Motor neuron (in vitro differentiated cells): ENCODE measurements at places on chromosomes 5 and 9.

- ATAC-seq = no peak
These were observed 274.2 kb upstream of the CCNH start for GRCh38 chr5:87686975-87687374.

- no peak for ATAC-seq
These were observed 483 bp downstream of the G3BP1 start for GRCh38 chr5:151772029-151772845.

DNA sequence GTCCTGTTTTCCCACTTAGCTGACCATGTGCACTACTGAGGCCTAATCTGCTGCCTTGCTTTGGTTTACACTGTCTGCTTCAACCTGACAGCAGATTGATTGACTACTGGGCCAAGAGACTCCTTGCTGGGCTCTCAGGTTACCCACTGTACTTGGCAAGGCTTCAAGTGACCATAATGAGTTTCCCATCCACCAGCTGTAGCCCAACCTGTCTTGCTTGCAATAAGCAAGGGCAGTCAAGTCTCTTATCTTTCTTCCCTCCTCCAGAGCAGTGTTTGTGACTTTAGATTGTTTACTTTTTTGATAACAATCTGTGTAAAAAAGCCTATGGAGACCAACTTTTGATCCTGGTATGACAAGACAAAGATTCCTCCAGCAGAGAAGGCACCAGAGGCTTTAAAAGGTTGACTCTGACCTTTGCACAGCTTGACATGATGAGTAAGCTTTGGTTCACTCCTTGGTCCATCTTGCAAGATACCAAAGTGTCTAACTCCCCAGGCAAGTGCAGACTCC is 912.3 kb upstream of the SEMA6A start:
- ATAC-seq = no peak

DNA sequence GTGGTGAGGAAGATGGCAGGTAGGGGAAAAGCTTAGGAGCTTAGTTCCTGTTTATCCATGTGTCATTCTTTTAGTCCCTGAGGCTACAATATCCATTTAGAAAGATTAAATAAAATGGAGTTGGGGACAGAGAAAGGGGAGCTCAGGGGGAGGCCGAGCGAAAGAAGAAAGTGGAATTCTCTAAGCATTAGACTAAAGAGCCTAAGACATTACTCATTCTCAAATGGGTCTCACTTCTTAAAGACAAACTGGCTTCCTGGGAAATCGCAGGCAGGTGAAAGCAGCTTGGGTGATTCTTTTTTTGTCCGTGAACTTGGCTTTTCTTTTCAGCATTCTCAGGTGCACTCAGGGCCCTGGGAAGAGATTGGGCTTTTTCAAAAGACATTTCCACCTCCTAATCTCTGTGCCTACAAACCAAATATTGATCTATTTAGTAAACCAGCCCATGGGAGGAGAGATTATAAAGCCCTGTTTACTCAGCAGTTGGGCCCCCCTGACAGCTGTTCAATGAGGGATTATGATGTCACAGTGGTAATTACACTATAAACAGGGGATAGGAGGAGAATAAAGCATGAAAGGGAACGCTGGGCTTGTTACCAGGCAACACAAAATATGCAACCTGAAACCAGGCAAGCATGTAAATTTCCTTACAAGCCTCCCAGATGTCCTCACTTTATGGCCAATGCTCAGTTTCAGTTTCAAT is 584.0 kb downstream of the ACTL7B start:
- ATAC-seq = peak; percentile 99

- no peak for ATAC-seq
These were observed 316.4 kb upstream of the GRIN3A start for GRCh38 chr9:102054811-102055210.

DNA sequence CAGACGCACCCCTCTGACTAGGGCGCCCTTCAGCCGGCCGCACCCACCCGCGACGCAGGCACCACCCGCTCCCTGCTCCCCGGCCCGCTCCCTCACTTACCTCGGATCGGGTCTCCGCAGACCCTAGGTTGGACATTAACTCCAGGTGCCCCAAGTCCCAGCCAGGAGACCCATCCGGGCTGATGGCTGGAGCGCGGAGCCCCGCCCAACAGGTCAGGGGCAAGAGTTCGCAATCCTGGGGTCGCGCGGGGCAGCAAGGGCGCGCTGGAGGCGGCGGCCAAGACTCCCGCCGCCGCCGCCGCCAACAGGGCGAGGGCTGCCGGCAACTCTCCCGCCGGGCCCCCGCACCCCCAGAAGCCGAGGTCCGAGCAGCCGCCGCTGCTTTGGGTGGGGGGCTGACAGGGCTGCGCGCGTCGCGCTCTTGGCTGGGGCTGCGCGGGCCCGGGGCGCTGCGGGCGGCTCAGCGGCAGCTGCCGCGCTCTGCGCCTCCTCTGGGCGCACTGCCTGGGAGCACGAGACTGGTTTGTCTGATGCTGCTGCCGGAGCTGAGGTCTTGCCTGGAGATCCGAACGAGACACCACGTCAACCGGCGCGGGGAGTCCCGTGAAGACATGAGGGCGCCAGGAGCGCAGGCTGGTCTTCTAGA is at the start of gene GDNF:
Gene GDNF (minus strand): TSS at position 635 of the 646 bp plus-strand sequence. CDS start 5,245 bp downstream, outside the sequence.
- ATAC-seq = peak; percentile 26

DNA sequence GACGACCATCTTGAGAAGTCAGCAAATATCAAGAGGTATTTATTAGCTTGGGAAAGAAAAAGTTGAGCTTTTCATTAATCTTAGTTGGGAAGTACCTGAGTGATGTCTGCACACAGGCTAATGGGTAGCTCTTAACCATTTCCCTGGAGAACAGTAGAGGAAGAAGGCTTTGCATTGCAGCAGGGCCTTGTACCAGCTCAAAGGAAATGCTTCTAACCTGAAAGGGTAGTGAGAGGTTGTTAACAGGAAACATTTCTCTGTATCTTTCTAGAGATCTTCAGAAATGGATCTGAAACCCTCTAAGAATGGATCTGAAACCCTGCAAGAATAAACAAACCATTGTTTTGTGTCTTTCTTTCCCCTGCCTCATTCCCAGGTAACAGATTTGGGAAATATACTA is 393.3 kb downstream of the PLK2 start:
- no peak for ATAC-seq

DNA sequence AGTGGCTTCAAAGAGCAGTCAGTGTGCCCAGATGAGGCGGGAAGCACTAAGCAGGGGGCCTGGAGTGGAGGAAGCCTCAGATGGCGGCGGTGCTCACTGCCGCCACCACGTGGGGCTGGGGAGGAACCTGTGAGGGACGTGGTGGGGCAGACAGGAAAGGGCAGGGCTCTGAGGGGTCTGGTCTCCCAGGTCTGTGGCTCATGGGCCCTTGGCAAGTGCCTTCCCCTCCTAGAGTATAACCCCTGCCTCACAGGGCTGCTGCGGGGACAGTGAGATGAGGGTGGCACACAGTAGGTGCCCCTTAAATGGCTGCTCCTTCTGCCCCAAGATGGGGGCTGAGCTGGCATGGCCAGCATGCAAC is 26.6 kb downstream of the NR5A1 start:
- ATAC-seq = no peak

GRCh38 chr9:101470929-101471328 is 35.4 kb upstream of the ALDOB start:
- no peak for ATAC-seq

DNA sequence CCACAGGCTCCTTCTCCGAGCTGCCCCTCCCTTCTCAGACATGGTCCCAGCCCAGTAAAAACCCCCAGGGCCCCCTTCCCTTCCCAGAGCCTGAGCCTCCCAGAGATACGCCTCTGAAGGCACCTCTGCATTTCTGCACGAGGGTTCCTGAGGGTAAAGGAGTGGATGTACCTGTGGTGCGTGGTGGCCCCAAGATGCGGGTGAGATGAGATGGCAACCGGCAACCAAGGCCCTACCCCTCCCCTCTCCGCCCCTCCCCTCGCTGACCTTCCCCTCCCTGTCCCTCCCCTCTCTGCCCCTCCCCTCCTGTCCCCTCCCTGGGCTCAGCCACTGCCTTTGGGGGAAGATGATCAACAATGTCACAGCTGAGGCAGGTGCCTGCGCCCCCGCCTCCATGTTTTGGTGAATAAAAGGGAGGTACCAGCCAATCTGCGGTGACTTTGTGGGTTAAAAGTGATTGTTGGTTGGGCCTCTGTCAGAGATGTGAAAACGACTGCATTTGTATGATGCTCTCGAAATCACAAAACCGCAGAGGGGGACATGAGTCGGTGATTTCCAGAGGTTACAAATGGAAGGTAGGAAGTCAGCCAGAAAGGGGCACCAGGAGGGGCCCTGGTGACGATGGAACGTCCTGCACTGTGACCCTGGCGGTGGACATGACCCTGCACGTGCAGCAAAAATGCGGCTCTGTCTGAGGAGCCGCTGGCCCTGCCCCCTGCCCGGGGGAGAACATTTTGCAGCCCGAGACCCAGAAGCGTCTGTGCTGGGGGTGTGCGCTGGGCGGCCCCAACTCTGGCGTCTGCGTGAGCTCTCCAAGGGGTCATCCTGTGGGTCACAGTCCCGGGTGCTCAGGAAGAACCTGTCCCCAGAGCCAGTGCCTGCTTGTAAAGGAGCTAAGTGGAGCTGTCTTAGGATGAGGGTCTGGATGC is 3.7 kb downstream of the LCN9 start:
- no peak for ATAC-seq

DNA sequence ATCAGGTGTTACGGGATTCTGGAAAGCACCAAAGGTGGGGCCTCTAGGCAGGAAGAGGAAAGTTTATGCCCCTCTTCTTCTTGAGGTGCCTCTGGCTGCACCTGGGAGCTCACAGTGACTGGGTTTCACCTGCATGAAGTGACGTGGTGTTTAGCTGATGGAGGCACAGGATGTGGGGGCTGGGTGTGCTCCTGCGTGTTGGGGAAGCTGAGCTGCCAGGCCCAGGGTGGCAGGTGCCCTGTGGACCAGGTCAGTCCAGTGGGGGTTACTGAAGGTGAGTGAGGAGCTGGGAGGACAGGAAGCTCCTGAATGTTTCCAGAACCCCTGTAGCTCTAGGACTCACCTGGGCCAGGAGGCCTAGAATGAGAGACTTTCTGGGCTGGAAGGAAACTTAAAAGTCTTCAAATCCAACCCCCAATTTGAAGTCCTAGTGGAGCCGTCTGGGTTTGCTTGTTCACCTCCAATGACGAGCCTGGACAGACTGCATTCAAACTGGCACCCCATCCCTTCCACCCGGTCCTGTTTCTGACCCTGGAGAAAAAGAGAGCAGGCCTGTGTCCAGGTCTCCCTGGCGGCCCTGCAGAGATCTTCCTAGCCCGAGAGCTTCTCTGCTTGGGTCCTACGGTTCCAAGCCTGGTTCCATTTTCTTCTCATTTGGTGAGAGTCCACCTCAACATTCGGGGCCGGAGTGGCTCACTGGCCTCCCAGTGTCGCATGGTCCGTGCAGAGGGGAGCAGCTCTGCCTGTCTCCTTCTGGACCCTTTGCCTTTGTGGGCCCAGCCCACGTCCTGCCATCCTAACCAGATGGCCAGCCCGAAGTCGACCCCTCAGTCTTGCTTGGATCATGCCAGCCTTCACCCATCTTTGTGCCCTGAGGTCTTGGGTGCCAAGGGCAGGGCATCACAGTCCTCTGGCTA is 22.3 kb downstream of the TRAF1 start:
- no peak for ATAC-seq

- no peak for ATAC-seq
These were observed 104.3 kb downstream of the PIK3R1 start for GRCh38 chr5:68319706-68320412.

GRCh38 chr5:59485107-59485506 is 408.4 kb downstream of the PDE4D start:
- ATAC-seq = no peak

DNA sequence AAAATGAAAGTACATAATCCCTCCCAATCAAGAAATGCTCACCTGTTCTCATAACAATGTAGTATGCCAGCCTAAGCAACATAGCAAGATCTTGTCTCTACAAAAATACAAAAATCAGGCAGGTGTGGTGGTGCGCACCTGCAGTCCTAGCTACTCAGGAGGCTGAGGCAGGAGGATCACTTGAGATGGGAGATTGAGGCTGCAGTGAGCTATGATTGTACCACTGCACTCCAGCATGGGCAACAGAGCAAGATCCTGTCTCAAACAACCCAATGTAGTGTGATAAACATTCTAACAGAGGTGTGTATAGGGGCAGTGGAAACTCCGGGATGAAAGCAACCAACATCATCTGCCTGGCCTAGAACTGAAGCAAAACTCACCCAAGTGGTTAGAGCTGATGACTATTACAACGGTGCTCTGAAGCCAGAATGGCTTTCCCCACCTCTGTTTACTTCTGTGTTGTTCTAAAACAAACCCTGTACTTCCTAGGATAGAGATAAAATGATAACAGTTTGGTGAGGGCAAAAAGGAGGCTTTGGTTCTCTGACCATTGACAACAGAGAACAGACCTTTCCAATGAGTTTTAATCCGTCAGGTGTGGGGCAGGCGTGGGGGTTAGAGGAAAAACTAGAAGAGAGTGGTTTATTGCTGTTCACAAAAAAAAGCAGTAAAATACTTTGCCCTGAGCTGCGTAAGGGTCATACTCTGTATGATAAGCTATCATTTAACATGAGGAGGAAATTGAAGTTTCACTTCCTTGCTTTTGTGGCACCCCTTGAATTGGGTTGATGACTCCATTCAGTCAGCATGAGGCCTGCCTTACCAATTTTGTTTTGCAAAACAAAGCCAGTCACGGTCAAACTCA is 18.9 kb downstream of the WNT8A start:
- no peak for ATAC-seq

DNA sequence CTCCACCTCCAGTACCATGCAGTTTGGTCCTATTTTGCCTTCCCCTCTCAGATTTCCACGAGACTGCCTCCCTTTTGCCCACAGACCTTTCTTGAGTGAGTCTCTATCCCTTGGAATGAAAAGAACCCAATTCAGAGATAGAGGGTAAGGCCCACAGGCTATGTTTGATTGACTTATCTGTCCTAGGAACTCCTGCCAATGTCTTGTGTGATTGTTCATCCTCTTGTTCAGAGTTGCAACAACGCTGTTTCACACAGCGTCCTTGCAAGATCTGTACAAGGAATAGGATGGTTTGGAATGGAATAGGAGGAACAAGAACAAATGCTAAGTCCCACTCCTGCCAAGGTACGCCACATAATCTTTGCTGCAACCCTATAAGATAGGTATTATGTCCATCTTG is 142.2 kb upstream of the ABCA1 start:
- no peak for ATAC-seq

- ATAC-seq = peak; percentile 99
These were observed 517.7 kb downstream of the DIRAS2 start for GRCh38 chr9:90124961-90125360.

DNA sequence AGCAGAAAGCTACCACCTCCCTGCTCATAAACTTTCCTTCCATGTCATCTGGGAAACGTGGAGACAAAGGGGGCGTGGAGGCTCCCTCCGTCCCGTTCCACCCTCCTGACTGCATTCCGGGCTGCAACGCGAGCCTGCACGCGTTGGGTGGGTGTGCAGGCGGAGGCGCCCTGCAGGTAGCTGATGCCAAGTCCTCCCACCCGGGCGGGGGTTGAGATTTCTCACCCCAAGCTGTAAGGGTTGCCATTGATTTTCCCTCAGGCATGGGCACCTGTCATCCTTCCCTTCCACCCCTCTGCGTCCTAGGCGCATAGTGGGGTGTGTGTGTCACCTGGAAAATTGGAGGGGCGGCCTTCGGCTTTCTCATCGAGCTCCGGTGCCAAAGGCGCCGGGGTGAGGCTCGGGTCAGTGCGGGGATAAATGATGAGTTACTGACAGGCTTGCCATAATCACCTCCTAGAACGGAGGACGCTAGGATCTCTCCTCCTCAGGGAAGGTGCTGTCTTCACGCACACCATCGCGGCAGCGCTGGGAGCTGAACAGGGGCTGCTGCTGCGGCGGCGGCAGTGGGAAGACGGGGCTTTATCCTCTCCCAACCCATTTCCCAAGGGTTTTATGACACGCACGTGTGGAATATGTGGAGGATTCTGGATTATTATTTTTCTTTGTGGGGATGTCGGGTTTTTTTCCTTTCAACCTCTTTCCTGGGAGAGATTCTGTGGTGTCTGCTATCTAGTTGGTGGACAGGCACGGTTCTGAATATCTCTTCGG is 973 bp downstream of the PLPPR1 start:
- peak; percentile 39 for ATAC-seq

- ATAC-seq = peak; percentile 41
These were observed 23.3 kb upstream of the TRIM14 start for GRCh38 chr9:98142182-98142907.
